Breast epithelium (tissue), 4 donors: ENCODE measurements at places on chromosomes 13 and 19.

GRCh38 chr19:38543807-38544568, 73.8 kb downstream of the MAP4K1 start:
- H3K27ac ChIP-seq: no peak overlapping the region
- peak overlapping the region; percentile 26 for H3K4me3 ChIP-seq
- H3K4me1 ChIP-seq: no peaks in the 10 kb centered on the region
- no peaks in the 10 kb centered on the region for H3K27me3 ChIP-seq

- no peaks in the 10 kb centered on the region for H3K4me1 ChIP-seq
- no peak overlapping the region for H3K27ac ChIP-seq
- DNase-seq: no peak
- H3K36me3 ChIP-seq: no peaks in the 10 kb centered on the region
- no peaks in the 10 kb centered on the region for H3K27me3 ChIP-seq
- no peak overlapping the region for H3K4me3 ChIP-seq
These were observed 31.7 kb downstream of the TRPM4 start for GRCh38 chr19:49189259-49189658.

DNA sequence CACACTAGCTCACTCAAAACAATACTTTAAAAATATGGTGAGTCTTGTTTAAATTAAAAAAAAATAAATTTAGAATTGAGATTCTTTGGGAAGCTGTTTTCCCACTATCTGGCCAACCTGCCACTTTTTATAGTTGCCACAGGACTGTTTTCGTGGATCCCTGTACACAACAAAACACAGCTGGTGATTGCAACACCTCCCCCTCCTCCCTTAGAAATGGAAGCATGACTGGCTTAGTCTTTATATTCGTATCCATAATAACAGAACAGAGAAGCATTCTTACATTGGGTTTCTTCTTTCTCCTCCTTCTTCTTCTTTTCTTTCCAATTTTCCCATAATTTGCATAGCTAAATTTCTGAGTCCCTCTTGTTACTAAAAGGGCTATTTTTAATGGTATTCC, 79.5 kb upstream of the GJB6 start:
- no peak for DNase-seq
- H3K4me1 ChIP-seq: no peaks in the 10 kb centered on the region
- H3K27me3 ChIP-seq: no peaks in the 10 kb centered on the region
- no peak overlapping the region for H3K4me3 ChIP-seq

- H3K27me3 ChIP-seq: no peaks in the 10 kb centered on the region
- no peaks in the 10 kb centered on the region for H3K4me1 ChIP-seq
- H3K36me3 ChIP-seq: no peaks in the 10 kb centered on the region
- no peak within 1 kb of the TSS for H3K27ac ChIP-seq
- no peak for DNase-seq
These were observed at the start of gene EXOC3L2 for GRCh38 chr19:45245334-45245787. EXOC3L2 (minus strand) TSS chr19:45245407; CDS start chr19:45239045, 6,362 bp downstream.
